ENCODE measurements at places on chromosomes 12 and 14.

- no peak for DNase-seq
These were observed 895.8 kb downstream of the RPS29 start for GRCh38 chr14:48690349-48690748.

GRCh38 chr12:118337194-118337838 is 35.4 kb downstream of the TAOK3 start:
- DNase-seq, result no peak

DNA sequence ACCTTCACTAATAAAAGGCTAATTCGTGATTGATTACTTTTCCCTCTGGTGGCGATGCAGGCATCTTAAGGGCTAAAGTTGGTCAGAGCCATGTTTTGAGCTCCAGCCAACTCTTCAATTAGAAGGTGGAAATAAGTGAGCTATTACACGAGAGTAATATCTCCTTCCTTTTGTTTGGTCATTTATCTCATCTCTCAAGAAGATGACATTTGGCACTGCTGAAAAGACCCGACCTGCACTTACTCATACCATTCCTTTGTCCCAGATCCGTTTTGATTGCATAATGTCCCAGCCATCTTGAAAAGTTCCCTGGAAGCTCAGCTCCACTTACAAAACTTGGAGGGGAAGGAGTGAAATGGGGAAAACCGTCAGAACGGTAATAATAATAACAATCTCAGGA is 316.2 kb downstream of the VRK1 start:
- DNase-seq, result no peak

GRCh38 chr14:49923442-49923841 is 30.6 kb downstream of the ARF6 start:
- DNase-seq, result no peak

GRCh38 chr12:69274861-69275260 is 35.5 kb downstream of the CPSF6 start:
- DNase-seq, result no peak

DNA sequence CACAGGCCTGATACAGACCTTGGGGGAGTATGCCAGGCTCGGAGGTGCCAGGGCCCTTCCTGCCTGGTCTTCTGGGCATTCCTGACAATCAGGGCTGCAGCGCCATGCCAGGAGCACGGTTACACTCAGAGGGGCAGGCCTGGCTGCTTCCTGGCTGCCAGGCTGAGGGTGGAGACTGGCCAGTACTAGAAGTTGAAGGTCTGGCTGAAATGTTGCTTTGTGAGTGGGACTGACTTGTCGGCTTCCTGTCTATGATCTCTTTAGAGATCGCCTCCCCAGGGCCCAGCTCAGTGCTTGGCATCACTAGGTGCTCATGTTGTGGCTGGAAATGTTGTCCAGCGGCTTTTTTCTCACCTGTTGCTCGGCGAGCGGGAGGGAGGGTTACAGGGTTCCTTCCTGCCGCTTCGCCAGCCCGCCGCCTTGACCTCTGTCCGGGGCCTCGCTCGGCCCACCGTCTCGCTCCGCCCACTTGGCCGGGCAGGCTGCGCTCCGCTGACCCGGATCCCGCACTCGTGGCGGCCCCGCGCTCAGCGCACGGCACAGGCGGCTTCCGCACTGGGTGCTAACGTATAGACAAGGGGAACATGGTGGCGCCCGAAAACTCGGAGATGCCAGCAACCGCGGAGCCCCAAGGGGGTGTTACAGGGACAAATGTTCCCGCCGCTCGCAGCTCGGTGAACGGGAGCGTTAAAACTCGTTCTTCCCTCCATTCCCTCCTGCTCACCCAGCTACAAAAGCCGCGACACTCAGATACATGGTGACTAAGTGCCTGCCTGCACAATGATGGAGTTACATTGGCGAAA is 32.6 kb downstream of the PAPLN start:
- no peak for DNase-seq

GRCh38 chr12:124157406-124157805 is 137.5 kb upstream of the RFLNA start:
- no peak for DNase-seq

GRCh38 chr14:100487304-100487703 is 99.9 kb downstream of the BEGAIN start:
- no peak for DNase-seq

DNA sequence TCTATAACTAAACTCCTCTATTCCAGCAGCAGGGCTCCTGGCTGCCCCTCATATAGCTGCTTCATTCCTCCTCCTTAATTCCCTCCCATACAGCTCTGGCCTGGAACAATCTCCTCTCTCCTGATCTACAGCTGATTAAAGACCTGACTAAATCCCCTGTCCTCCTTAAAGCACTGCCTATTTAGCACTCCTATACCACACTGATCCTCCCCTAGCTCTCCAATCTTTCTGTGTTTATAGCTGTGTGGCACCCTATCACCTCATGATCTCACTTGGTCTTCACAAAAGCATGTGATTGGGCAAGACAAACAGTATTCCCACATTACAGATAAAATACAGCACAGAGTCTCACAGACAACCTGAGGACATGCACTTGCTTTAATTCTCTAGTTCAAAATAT is 17.4 kb downstream of the FMNL3 start:
- DNase-seq, result no peak

Measured in epithelial cell of prostate (primary cell).